ENCODE measurements at places on chromosomes 2 and 18.

GRCh38 chr2:233556881-233557736 lies 9.5 kb downstream of the USP40 start:
- DNase-seq = no peak

DNA sequence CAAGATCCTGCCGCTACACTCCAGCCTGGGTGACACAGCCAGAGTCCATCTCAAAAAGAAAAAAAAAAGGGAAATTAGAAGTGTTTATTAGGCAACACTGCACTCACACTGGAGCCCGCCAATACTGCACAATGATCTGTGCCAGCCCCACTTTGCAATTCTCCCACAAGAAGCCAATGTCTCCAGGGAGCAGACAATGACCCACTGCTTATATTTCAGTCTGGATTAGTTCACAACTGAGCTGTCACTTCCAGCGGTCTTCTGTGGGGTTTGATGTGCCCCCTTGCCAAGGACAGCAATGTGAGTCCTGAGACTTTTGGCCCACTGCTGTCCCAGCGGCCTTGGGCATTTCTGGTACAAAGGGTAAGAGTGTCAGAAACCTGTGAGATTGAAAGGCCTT lies 85.6 kb upstream of the PPM1B start:
- no peak for DNase-seq

- no peak for DNase-seq
Observed at GRCh38 chr2:165582409-165582808, 112.9 kb downstream of the CSRNP3 start.

DNA sequence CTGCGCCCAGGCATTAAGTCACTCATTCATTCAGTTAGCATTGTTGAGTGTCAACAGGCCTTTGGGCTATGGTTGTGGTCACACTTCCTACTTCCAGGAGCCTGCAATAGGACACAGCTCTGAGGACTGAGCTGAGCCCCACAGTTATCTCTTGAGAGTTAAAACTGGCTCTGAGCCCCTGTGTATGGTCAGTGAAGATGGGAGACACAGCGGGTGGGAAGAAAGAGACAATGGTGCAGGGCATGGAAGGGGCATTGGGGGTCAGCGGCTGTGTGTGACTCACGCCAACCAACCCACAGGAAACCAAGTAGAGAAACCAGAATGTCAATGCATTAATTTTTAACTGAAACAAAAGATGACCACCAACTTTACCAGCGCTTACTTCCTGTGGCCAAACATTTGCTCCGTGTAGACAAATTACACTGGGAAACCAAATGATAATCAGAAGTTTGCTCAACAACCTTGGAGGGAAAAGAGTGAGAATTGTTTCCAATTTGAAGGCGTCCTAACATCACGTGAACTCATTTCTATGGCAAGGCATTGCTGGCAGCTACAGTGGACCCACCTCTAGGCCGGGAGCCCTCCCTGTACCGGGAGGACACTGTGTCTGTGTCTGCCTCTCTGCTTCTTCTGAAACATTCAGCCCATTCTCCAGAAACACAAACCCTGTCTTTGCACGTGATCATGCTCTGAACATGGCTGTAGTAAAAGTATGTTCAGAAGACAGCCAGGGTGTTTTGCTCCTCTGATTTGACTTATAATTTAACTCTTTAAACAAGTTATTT lies 212.0 kb upstream of the ID2 start:
- no peak for DNase-seq
